ENCODE measurements at places on chromosomes 13 and 19.

DNA sequence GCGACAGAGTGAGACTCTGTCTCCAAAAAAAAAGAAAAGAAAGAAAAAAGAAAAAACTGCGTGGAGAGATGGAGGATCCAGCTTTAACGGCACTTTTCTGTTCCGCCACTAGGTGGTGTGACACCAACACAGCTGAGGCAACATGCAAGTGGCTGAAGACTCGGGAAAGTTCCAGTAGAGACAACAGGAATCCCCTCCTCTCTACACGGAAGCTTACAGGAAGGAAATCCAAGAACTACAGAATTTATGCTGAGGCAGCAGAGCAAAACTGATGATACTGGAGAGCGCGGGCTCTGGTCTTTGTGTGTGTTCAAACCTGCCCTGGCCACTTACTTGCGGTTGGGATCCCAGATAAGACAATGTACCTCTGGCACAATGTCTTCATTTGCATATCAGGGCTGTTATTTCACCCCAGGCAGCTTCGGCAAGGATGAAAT is 9.9 kb downstream of the RANBP3 start:
- peak; percentile 83 for DNase-seq

- no peak for DNase-seq
These were observed 820.8 kb upstream of the MIR17HG start for GRCh38 chr13:90526711-90527110.

GRCh38 chr19:48726556-48726955 is 7.0 kb upstream of the MAMSTR start:
- DNase-seq: no peak

DNA sequence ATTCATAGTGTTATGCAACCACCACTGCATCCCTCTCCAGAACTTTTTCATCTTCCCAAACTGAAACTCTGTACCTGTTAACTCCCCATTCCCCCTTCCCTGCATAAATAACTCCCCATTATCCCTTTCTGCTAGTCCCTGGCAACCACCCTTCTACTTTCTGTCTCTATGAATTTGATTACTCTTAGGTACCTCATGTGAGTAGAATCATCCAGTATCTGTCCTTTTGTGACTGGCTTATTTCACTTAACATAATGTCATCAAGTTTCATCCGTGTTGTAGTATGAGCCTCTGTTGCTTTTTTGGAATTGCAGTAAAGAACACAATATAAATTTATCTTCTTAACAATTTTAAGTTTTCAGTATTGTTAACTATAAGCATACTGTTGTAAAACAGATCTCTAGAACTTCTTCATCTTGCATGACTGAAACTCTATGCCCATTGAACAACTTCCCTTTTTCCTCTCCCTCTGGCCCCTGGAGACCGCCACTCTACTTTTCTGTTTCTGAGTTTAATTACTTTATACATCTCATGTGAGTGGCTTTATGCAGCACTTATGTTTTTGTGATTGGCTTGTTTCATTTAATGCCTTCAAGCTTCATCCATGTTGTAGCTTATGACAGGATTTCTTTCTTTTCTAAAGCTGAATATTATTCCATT is 87.3 kb upstream of the ABCC4 start:
- no peak for DNase-seq

- no peak for DNase-seq
These were observed 180.6 kb upstream of the TMTC4 start for GRCh38 chr13:100855151-100855550.

- DNase-seq: no peak
These were observed 6.1 kb downstream of the SACS start for GRCh38 chr13:23427342-23427843.

DNA sequence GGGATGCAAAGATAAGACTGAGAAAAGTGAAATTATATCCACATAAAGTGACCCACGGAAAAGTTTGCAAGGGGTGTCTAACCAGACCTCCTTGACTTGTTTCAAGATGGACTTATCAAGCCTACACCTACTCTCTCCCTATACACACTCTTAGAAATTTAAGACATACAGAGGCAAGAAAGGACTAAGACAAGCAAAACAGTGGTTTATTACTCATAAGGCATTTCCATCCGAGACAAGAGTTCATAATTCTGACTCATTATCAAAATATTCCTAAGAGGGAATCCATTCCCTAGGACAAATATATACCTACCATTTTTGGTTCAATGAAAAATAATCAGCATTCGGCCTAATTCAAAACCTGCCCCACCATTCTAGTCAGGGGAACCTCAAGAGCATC is 232.6 kb upstream of the GPC6 start:
- DNase-seq: no peak

- DNase-seq: no peak
These were observed 12.4 kb downstream of the TTC9B start for GRCh38 chr19:40205760-40206159.

DNA sequence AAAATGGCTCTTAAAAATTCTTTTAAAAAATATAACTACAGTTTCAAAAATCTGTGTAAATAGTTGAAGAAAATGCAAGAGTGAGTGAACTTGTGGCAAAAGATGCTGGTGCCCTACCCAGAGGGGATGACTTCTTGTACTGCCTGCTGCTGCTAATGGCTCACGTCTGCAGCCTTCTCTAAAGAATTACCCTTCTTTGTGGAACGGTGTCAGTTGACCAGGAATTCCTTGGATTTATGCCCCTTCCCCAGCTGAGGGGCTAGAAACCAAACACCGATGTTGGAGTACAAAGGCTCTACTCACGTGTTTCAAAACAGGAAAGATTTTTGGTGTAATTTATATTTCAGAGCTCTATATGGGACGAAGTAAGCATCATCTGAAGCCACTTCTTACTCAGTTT is 1582.8 kb downstream of the OLFM4 start:
- no peak for DNase-seq

DNA sequence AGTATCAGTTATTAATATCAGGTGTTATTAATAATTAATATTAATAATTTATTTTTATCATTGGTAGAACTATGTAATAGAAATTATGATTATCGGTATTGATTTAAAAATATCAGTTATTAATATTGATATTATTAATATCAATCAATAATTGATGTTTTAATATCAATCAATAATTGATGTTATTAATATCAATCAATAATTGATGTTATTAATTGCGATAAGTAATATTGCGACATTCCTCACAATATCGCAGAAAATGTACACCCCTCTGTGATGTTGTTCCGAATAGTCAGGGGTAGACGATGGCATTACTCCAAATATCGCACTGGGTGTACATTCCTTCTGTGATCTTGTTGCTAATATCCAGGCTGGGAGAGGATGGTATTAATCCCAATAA is 3.7 kb upstream of the RGCC start:
- DNase-seq: no peak

DNA sequence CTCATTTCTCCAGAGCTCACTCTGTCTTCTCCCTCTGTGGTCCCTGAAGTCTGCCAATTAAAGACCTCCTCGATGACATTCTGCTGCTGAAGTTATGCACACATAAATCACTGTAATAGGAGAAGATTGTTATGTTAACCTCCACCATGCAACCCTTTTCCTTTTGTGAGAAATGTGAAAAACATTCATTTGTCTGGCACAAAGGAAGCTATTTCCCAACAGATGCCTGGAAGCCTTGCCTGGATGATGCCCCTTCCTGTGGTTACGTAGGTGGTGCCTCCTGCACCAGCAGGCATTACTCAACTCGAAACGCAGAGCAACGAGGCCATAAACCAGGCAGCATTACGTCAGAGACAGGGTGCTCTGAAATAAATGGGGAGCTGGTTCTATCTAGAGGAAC is 327.4 kb upstream of the ZNF507 start:
- DNase-seq: no peak

Measured in GM13977 (cell line).